Dorsolateral prefrontal cortex (tissue), 122 donors: ENCODE measurements at places on chromosomes 7 and 10. TPM values are rescaled to one million over a fixed set of nuclear protein-coding genes. Genes with fewer than 3 reads are reported as not detected.

The ENKUR gene
- 4.2 TPM for total RNA-seq

The CHRM2 gene
- 3.9 TPM for total RNA-seq

The CPN1 gene
- not detected for total RNA-seq

The MUC12 gene
- total RNA-seq = 0.81 TPM

The ITPRID1 gene
- total RNA-seq = 1.4 TPM

The AKR1C4 gene
- total RNA-seq = not detected

The IFIT1B gene
- total RNA-seq = not detected

The GIMAP7 gene
- total RNA-seq = 4.1 TPM

The TMEM139 gene
- 2.0 TPM for total RNA-seq

The LOXL4 gene
- 0.15 TPM for total RNA-seq

The ACTR3C gene
- 15.3 TPM for total RNA-seq

The STEAP1B gene
- total RNA-seq = 5.7 TPM

The NFE2L3 gene
- total RNA-seq = 0.55 TPM

The NEUROD6 gene
- 21.5 TPM for total RNA-seq

The SEMA3A gene
- total RNA-seq = 9.7 TPM

The MRLN gene
- 0.50 TPM for total RNA-seq

The NEURL1 gene
- 83.1 TPM for total RNA-seq

The CYP2C9 gene
- not detected for total RNA-seq

The RSPH10B gene
- total RNA-seq = 1.8 TPM

The ADRB1 gene
- 19.8 TPM for total RNA-seq

The STEAP2 gene
- total RNA-seq = 63.0 TPM

The GDF10 gene
- 7.7 TPM for total RNA-seq

The CTAGE15 gene
- not detected for total RNA-seq

The ADCYAP1R1 gene
- 102 TPM for total RNA-seq

The RELN gene
- 6.9 TPM for total RNA-seq

The PTF1A gene
- 1.6 TPM for total RNA-seq

The SSC4D gene
- 1.0 TPM for total RNA-seq

The CPEB3 gene
- total RNA-seq = 60.4 TPM

The ASZ1 gene
- total RNA-seq = not detected

The KIF11 gene
- 1.2 TPM for total RNA-seq

The NPSR1 gene
- not detected for total RNA-seq

The CDNF gene
- 1.6 TPM for total RNA-seq

The EVX1 gene
- total RNA-seq = not detected
